Stimulated activated CD8-positive, alpha-beta memory T cell treated with anti-CD3 and anti-CD28 coated beads, Interleukin-15, amount 100 ng/mL, for 1 hour (primary cell): ENCODE measurements at places on chromosomes 12 and 14.

DNA sequence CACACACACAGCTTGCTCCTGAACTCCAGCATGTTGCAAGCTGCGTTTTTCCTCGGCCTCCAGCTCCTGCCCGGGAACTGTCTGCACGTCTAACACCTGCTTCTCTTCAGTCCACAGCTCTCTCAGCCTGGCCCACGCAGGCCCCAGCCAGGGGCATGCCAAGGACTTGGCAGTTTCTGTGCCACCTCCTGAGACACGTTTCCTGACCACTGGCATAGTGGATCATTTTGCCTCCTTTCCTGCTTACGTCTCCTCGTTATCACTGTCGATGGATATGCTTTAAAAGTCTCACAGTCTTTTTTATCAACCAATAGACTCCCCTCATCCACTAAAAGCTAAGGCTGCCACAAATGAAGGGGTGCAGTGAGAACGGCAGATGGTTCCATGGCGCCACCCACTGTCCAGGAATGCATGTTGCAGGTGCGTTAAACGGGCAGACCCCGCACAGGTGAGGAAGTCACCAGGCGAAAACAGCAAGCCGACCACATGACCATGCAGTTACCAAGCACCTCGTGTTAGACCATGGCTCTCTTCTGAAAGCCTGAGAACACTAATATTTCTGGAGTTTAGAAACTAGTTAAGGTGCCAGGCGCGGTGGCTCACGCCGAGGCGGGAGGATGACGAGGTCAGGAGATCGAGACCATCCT is 14.7 kb upstream of the TEAD4 start:
- DNase-seq, result peak; percentile 11

- no peak for DNase-seq
Observed at GRCh38 chr12:52667509-52667908, 12.7 kb downstream of the KRT1 start.

DNA sequence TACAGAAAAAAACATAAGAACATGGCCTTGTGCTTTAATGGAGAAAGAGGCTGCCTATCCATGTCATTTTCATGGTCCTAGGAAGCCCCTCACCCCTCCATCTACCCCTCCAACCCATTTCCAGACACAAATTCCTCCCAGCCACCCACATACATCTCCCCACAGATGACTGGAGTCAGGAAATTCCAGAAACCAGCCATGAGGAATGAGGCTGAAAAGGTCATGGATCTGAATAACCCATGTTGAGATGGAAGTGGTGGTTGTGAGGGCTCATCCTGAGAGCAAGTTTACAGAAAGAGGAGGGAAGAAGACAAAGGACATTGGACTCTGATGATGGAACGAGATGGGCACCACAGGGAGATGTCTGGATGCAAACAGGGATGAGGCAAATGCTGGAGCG is 23.9 kb upstream of the C12orf42 start:
- DNase-seq, result no peak

DNA sequence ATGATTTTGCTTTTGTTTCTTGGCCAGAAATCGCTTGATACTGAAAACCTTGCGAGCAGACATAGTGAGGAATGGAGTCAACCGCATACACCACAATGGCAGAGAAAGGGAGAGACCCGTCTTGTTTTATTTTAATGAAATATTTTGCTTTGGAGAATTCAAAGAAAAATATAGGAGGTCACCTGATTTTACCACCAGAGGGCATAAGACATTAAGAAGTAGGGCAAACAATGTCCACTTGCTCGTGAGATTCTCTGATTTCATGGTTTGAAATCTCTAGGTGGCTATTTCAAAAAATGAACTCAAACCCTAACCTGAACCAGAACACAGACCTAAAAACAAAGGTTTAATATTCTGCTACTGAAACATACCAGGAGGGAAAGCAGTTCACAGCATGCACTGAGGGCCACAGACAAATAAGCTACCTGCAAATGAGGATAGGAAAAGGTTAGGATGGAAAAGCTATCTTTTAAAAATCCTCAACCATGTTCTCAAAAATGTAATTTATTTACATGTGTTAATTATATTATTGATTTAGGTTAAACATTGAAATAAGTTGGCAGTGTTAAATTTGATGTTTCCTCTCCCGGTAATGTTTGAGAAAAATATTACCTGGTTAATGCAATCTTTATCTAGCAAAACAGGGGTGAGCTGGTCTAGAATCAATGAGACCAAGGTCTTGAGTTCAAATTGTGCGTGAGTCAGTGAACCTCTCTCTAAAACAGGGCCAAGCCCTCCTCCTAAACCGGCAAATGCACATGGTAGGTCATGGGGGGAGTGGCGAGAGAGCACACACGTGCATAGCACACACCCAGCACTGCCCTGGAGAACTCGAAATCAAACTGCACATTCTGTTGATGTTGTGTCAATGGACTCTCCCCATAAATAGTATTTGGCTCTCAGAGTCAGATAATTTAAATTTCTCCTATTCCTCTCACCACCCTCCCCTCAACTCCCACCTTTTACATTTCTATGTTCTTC is 12.5 kb downstream of the IFNG-AS1 start:
- no peak for DNase-seq

DNA sequence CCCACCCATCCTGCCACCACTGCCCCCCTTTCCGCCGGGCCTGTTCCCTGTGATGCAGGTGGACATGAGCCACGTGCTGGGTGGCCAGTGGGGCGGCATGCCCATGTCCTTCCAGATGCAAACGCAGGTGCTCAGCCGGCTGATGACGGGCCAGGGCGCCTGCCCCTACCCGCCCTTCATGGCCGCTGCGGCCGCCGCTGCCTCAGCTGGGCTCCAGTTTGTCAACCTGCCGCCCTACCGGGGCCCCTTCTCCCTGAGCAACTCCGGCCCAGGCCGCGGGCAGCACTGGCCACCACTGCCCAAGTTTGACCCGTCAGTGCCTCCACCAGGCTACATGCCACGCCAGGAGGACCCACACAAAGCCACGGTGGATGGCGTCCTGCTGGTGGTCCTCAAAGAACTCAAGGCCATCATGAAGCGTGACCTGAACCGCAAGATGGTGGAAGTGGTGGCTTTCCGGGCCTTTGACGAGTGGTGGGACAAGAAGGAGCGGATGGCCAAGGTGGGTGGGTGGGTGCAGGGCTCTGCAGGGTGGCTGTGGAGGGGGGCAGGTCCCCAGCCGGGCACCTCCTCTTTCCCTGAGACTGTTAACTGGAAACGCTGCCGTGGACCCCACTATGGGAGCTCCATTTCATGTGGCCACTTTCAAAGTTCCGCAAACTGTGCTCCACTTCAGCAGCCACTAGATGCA is 10.8 kb downstream of the SETD1B start:
- DNase-seq, result no peak

DNA sequence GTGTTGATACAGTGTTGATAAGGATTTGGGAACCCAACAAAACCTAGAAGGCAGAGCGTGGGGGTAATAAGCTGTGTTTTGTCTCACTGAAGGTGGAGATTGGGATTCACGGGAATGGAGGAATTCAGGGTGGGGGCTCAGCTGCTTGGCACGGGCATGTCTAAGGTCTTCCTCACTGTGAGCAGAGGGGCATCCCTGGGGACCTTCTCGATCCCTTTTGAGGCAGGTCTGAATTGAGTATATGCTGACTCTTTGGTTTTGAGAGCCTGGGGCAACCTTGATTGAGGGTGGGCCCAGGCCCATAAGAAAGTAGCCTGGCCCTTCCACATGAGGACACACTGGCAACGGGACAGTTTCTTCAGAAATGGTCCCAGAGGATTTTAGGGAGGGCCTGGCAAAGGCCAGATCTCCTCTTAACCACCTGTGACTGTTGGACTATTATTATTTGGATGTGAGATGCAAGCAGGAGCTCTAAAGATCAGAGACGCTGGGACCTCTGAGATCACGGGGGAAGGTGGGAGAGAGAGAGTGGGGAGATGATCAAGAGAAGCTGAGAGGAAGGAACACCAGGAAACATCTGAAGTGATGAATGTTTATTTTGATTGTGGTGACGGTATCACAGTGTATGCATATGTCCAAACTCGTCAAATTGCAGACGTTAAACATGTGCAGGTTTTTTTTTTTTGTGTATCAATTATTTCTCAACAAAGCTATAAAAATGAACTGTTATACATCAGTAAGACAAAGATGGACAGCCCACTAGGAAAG is 48.4 kb downstream of the SMIM41 start:
- no peak for DNase-seq

GRCh38 chr12:2051700-2052621 is 826 bp upstream of the CACNA1C start:
- DNase-seq, result no peak

- no peak for DNase-seq
Observed at GRCh38 chr14:74427651-74428050, 1.6 kb upstream of the SYNDIG1L start.

DNA sequence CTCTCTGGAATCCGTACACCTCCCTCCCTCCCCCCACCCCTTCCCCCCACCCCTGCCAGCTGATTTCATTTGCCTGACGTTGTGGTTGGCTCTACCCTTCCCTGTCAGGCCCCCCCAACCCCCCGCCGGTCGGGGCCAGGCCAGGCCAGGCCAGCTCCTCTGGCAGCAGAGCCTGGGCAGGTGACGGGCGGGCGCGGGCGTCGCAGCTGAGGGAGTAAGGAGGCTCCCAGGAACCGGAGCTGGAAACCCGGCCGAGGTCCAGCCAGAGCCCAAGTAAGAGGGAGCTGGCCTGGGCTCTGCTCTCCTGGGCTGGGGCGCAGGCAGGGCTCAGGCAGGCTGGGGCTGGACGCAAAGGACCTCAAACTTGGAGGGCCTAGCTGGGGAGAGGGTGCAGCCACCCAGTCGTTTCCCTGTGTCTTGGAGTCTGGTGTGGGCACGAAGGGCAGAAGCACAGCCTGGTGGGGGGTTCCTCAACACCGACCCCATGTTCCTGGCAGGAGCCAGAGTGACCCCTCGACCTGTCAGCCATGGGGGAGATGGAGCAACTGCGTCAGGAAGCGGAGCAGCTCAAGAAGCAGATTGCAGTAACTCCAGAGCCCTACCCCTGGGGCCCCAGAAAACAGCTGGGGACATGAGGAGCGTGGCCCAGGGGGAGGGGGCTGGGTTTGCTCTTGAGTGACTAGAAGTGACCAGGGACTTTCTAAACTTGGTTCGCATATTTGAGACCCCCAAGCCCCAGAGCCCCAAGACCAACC is at the start of gene GNB3:
TSS of gene GNB3 (plus strand) at position 165 of the 755 bp plus-strand sequence. CDS start at position 528, 363 bp downstream.
- DNase-seq, result no peak

GRCh38 chr12:112589275-112589674 is 170.5 kb downstream of the PTPN11 start:
- DNase-seq, result no peak

- no peak for DNase-seq
Observed at GRCh38 chr12:24206621-24207020, 257.2 kb upstream of the SOX5 start.
